ENCODE measurements at places on chromosomes 6 and 20.

DNA sequence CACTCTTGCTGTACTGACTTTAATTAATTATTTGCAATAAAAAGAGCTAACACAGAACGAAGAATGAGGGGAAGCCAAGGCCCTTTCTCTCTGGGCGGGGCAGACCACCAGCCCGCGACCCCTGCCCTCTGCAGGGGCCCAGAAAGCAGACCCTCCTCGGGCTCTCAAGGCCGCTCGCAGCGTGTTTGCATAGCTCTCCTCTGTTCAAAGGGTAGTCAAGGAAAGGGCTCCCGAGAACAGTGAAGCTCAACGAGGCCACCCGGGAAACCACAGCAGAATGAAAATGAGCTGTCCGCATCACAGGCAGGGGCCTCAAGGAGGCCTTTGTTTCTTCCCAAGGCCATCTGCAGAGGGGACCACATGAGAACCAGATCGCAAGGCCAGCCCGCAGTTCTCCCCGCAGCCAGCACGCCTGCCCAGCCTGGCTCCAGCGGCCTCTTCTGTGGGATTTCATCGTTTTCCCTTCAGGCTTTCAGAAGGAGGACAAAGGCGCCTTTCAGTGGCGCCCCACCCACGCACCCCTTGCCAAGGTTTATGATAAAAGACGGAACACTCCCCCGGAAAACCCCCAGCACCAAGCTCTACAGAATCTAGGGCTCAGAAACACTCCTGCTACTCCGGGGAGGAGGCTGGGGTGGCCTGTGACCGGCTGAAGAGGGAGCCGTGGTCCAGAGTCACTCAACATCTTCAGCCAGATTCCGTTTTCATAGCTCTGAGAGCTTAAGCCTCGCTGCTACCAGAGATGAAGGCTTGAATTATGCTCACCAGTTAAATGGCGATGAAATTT lies 25.3 kb downstream of the ACSS1 start:
- DNase-seq: no peak

GRCh38 chr6:79544299-79544927 lies 7.2 kb upstream of the LCA5 start:
- no peak for DNase-seq

DNA sequence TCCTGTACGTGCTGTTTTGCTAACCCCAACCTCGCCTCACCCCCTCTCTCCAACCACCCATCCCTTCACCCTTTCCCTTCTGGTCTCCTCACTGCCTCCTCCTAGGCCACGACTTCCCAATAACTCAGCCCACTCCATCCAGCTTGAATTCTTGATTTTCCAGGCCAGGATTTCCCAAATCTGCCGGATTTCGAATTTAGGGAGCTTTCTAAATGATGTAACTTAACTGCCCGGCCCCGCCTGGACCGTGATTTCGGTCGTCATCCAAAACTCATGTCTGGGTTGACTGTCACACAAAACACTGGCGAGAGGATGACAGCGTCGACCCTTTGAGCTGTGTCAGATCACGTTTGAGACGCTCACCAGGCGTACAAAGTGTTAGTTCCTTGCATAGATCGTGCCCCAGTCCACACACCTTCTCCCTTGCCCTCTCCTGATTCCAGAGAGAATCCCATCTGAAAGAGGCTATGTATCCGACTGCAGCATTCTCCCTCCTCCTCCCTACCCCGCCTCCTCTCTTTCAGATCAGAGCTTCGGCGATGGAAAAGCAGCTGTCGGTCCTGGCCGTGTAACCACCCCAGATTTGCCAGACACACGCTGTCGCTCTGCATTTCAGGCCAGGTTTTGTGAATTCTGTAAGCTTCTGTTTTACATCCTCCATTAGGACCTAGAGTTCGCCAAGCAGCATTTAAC lies 168.2 kb downstream of the GPX5 start:
- DNase-seq: no peak

DNA sequence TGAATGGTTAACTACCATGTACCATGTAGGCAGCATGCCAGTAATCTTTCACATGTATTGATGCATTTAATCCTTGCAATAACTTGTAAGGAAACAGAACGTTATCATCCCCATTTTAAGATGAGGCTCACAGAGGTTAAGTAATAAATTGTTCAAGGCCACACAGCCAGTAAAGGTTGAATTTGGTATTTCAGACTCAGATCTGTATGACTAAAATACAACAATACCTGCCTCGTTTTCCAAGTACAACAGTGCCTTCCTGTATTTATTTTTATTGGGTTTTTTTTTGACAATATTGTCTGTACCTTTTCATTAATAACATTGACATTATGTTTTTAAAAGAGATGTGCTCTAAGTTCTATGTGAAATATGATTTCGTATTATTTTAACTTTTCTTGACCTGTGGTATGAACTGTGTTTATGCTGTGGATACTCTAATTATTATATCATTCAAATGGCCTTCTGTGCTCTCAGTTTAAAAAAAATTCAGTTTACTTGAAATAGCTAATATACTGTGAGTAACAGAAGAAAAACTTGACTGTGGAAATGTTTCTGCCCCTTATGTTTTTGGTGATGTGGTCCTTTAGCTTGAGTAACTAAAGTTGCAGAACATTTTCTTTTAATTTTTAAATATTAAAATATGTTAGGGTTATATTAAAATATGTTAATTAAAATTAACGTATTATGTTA lies 39.7 kb downstream of the XRN2 start:
- no peak for DNase-seq

DNA sequence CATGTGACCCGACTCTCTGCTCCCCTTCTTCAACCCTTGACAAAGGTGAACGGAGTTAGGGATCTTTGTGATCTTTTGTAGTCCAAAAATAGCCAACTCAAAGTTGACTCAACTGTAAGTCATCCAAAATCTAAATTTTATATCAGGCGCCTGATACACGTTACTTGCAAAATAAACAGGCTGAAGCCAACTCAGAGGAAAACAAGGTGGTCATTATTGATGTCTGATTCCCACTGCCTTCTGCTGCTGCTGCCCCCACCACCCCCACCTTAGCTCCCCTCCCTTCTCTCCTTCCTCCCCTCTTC lies 13.2 kb upstream of the RNF8 start:
- no peak for DNase-seq

- DNase-seq: no peak
Measured at GRCh38 chr6:123439371-123439770, 197.4 kb downstream of the TRDN start.

DNA sequence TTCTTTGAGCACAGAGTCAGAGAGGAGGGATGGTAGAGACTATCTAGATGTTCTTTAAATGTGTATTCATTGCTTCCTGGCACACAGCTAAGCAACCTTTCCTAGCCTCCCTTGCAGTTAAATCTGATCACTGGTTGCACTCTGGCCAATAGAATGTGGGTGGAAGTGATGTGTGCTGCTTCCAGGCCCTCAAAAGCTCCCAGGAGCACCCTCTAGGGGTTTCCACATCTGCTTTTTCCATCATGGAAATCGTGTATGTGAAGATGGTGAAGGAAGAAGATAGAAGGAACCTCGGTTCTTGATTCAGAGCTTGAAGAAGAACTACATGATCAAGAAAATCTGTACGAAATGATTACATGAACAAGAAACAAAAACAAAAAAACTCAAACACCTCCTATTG lies 149.8 kb upstream of the JAG1 start:
- DNase-seq: no peak

DNA sequence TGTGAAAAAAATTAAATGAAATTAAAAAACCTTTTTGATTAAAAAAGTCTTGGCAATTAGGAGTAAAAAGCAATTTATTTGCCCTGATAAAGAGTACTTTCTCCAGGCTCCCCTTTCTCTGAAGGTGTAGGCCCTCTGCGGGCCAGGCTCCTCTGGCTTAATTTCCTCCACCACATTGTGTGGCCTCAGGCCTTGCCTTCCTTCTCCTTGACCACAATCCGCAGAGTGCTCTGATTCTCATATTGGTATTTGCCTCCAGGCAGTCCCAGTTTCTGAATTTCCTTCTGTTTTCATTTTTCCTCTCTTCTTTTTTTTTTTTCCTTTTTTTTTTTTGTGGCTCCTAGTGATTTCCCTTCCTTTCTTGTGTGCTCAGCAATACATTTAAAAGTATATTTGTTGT lies 96.4 kb downstream of the AIG1 start:
- no peak for DNase-seq

DNA sequence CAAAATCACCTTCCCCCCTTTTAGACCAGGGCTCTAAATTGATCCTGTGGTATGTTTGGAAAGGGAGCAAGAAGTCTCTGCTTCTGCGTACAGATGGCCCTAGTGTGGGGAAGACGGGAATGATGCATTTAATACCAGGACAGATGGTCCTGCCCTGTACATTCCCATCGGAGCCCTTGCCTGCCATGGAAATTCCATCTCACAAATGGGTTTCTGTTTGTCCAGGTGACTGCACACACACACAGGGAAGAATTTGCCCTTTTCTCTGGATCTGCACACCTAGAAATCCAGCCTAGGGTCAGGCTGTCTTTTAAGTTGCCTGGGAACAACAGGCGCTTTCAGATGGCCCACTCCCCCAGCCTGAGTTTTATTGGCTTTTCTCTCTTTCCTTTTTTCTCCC lies 1.3 kb downstream of the MAS1 start:
- no peak for DNase-seq

- no peak for DNase-seq
Measured at GRCh38 chr6:66533921-66534404, 826.9 kb upstream of the EYS start.

GRCh38 chr6:113292646-113293422 lies 564.3 kb upstream of the MARCKS start:
- no peak for DNase-seq

DNA sequence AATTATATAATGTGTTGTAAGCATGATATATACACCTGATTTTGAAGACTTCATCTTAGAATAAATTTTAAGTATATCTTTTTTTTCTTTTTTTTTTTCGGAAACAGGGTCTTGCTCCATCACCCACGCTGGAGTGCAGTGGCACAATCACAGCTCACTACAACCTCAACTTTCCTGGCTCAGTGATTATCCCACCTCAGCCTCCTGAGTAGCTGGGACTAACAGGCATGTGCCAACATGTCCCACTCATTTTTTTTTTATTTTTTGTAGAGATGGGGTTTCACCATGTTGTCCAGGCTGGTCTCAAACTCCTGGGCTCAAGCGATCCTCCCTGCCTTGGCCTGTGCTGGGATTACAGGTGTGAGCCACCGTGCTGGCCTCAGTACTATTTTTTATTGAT lies 17.1 kb downstream of the VPS52 start:
- no peak for DNase-seq

- DNase-seq: no peak
Measured at GRCh38 chr20:3188823-3189413, 15.6 kb downstream of the DDRGK1 start.

DNA sequence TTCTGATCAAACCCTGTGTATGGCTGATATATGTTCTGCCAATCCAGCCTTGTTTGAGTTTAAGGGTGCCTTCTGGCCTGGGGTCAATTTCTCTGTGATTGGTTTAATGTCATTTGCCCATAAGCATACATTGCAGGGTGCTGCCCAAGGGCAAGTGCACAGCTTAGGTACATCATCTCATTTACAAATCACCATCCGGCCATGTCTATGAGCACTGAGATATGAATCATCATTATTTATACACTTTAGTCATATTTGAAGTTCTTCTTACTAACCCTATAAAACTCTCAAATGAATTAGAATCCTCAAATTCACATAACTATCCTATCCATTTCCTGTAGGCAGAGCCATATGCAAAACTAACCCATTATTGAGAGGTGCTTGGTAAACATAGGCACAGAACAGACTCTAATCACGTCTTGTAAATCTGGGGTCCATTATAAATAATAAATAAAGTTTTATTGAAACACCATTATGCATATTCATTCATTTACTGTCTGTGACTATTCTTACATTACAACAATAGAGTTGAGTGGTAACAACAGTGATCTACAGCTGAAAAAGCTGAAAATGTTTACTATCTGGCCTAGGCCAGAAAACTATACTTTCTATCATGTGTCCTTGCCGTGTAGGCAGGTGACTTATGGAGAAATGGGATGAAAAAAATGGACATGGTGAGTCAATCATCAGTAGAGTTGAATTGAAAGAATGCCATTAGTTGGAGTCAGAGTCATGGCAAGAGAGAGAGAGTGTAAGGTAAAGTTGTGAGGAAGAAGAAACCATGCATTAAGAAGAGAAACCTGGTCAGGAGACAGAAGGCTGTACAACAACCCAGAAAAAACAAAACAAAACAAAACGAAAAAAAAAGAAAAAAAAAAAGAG lies 25.0 kb downstream of the KCNQ5 start:
- DNase-seq: no peak

DNA sequence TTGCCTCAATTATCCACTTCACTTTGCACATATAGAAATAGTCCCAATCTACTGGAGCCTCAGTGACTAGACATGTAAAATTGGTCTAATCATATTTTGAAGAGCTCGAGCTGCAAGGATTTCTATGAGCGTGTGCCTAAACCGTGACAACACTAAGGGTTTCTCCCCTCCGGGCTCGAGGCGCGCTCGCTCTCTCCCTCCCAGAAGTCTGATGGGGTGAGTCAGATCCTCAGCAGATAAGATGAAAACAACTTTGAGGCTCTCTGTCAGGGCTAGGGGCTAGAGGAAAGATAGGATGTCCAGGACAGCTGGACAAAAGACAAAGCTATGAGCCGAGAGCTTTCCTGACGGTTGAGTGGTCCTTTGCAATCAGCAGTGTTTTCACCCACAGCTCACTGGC lies 16.8 kb downstream of the GNAS-AS1 start:
- DNase-seq: no peak

GRCh38 chr20:14284443-14284842 lies 53.0 kb downstream of the FLRT3 start:
- DNase-seq: no peak

GRCh38 chr20:63163596-63164483 lies 52.1 kb downstream of the YTHDF1 start:
- no peak for DNase-seq

GRCh38 chr20:17641520-17641964 lies 40.5 kb downstream of the RRBP1 start:
- DNase-seq: no peak

DNA sequence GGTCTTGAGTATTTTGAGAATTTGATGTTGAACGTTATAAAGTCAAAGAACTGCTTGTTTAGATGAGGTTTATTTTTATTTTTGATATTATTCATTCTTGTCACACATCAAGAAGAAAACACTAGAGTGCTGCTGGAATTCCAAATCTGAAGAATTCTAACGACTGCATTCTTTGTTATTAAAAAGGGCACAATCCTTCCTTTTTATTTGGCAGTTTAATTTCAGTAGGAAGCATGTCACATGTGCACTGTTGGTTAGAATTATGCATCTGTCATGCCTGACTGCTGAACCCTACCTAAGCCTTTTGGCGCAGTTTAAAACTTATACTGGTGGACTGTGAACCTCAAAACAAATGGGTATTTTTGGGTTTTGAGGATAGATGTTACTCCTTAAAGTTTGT lies 4.0 kb downstream of the ID4 start:
- DNase-seq: no peak

DNA sequence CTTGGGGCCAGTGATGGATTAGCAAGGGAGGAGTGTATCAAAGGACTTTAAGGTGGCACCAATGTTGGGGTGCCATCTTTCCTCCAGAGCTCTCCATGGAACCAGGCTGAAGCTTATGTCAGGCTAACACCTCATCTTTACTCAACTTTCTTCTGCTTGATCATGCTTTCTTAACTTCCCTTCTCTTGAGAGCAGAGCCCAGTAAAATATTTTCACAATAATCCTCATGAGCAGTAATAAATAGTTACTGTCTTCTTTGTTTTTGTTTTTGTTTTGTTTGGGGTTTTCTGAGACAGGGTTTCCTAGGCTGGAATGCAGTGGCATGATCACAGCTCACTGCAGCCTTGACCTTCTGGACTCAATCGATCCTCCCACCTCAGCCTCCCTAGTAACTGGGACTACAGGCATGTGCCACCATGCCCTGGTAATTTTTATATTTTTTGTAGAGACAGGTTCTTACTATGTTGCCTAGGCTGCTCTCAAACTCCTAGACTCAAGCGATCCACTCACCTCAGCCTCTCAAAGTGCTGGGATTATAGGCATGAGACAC lies 127.9 kb upstream of the TOP1 start:
- no peak for DNase-seq

GRCh38 chr6:107125771-107126170 lies 10.5 kb upstream of the BEND3 start:
- DNase-seq: no peak

Measured in activated T-cell treated with anti-CD3 and anti-CD28 coated beads, Interleukin-2, amount 50 U/mL, for 72 hours (primary cell).